ENCODE measurements at places on chromosomes 16 and 17. TPM values are rescaled to one million over a fixed set of nuclear protein-coding genes. Genes with fewer than 3 reads are reported as not detected.

- no peaks in the 10 kb centered on the region for H3K4me1 ChIP-seq
- no peak overlapping the region for H3K4me3 ChIP-seq
- DNase-seq, result no peak
Observed at GRCh38 chr16:81873843-81874752, 95.0 kb downstream of the PLCG2 start.

DNA sequence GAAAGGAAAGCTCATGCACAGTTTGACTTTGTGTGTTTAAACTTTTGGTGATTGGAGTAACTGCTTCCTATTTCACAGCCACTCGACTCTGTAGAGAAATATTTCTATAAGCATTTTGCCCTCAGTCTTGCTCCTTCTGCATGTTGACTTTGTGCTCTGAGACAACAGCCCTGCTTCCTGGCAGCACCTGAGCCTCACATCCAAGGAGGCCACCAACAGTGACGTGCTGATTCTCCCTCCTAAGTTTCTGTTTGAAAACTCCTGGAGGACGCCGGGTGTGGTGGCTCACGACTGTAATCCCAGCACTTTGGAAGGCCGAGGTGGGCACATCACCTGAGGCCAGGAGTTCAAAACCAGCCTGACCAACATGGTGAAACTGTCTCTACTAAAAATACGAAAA, 23.9 kb upstream of the WSB1 start:
- DNase-seq, result no peak
- H3K36me3 ChIP-seq, result no peaks in the 10 kb centered on the region
- no peak overlapping the region for H3K4me3 ChIP-seq
- H3K27ac ChIP-seq, result no peak overlapping the region
- H3K4me1 ChIP-seq, result no peaks in the 10 kb centered on the region

The BLMH gene
- 67.0 TPM for total RNA-seq

The NPB gene
- 0.56 TPM for total RNA-seq

DNA sequence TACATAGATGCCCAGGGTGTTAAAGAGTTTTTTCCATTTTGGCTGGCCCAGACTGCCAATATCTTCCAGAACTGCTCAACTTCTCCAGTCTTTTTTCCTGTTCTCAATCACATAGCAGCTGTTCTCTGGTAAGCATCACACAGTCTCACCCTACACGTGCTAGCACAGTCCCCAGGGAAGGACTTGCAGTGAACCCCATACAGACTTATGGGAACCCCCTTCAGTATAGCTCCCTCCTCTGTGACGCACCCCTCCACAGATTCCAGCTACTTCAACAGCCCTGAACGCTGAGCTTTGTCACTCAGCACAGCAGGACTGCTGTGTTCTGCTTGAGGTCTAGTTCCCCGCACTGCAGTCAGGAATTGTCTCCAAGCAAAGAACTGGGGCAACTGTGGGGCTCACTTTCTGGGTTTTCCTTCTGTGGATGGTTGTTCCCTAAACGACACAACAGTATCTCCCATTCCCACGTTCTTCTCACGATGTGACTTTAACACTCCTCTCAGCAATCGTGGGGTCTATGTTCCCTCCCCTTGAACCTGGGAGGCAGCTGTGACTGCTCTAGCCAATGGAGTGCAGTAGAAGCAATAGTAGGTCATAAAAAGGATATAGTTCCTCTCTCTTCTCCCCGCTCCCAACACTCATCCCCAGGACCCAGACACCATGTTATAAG, 3.6 kb downstream of the MMP28 start:
- H3K4me1 ChIP-seq, result peaks cover 40% of the 10 kb centered on the region
- no peaks in the 10 kb centered on the region for H3K36me3 ChIP-seq
- H3K27me3 ChIP-seq, result peaks cover 23% of the 10 kb centered on the region
- no peak overlapping the region for H3K27ac ChIP-seq
- DNase-seq, result no peak

- H3K36me3 ChIP-seq, result no peaks in the 10 kb centered on the region
- no peaks in the 10 kb centered on the region for H3K4me1 ChIP-seq
- DNase-seq, result no peak
- peaks cover 59% of the 10 kb centered on the region for H3K27me3 ChIP-seq
Observed at GRCh38 chr16:84220851-84221250, 19.0 kb downstream of the KCNG4 start.

The ATXN7L3 gene
- 86.2 TPM for total RNA-seq

DNA sequence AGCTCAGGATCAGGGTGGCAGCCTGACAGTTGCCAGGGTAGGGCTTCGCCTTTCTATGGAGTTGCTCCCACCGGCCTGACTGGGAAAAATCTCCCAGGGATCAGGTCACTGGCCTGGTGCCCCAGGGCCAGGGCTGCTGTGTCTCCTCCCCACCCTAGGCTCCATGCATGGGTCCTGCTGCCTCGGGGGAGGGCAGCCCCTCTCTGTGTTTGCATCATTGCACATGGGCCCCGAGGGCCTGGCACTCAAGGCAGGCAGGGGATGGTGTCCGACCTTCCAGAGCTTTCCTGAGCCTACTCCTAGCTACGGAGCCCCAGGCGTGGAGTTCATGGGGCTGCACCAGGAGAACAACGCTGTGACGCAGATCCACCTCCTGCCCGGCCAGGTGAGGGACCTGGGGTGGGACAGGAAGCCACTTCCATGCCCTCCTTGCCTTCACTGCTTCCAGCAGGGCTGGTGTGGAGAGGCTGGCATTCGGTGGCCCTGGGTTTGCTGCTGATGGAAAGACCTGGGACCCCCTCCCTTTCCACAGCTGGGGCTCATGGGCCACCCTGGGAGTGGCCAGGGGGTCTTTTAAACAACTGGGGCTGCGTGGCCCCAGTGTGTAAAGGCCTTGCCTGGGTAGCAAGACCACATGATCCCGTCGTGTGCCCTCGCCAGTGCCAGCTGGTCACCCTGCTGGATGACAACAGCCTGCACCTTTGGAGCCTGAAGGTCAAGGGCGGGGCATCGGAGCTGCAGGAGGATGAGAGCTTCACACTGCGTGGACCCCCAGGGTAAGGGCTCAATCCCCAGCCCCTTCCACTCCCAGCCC, 29.5 kb upstream of the MYO15B start:
- no peak overlapping the region for H3K4me3 ChIP-seq
- no peak overlapping the region for H3K27ac ChIP-seq
- H3K4me1 ChIP-seq, result peaks cover 11% of the 10 kb centered on the region
- DNase-seq, result no peak

GRCh38 chr16:74725651-74726455, 25.2 kb upstream of the MLKL start:
- H3K36me3 ChIP-seq, result no peaks in the 10 kb centered on the region
- no peak overlapping the region for H3K4me3 ChIP-seq
- peaks cover 16% of the 10 kb centered on the region for H3K4me1 ChIP-seq

GRCh38 chr16:52283584-52284375, 263.2 kb downstream of the TOX3 start:
- H3K27me3 ChIP-seq, result peaks cover 42% of the 10 kb centered on the region
- no peaks in the 10 kb centered on the region for H3K36me3 ChIP-seq
- H3K4me3 ChIP-seq, result no peak overlapping the region
- no peak overlapping the region for H3K27ac ChIP-seq
- DNase-seq, result no peak

DNA sequence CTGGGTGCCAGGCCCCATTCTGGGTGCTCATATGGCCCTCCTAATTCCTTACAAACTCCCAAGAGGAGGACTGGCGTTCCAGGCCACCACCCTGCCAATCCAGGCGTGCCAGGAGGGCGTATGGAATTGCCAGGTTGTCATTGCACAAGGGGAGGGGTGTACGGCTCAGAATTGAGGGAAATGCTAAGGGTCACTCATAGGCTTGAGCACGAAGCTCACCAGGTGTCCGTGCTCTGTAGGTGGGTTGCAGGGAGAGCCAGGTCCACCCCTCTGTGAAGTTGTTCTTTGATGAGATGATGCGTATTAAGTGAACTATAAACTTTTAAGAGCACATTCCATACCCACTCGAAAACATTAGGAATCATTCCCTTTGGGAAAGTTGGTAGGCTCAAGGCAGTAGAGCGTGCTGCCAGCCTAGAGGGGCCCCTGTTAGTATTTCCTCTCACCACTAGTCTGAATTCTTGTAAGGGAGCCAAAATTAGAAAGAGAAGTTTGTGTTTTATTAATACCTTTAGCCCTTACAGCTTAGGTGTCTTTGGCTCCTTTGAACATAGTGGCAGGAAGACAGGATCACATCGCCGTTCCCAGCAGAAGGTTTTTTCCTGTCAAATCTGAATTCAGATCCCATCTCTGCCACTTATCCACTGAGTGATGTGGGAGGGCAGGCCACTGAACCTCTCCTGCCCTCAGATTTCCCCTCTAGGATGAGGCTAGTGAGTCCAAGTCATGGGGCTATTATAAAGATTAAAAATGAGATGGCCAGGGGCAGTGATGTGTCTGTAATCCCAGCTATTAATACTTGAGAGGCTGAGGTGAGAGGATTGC, 38.7 kb upstream of the NFAT5 start:
- H3K4me1 ChIP-seq, result peaks cover 39% of the 10 kb centered on the region
- peak overlapping the region; percentile 41 for H3K27ac ChIP-seq
- DNase-seq, result no peak
- no peak overlapping the region for H3K4me3 ChIP-seq

DNA sequence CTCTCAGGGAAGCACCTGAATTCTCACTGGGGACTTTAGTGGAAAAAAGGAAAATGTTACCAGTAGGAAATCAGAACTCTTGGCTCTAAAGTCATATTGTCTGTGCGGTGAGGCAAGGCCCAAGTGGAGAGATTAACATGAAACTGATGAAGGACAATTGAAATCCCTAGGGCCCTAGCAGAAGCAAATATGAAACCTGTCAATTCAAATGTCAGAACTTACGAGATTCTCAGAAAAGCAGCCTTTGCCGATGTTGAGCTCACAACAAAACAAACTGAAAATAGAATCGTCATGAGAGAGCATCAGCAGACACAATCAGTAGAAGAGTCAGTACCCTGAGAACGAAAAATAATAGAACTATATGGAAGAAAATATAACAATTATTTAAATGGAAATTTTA, 108.8 kb downstream of the ELAC2 start:
- H3K36me3 ChIP-seq, result no peaks in the 10 kb centered on the region
- H3K4me3 ChIP-seq, result no peak overlapping the region
- no peaks in the 10 kb centered on the region for H3K4me1 ChIP-seq
- H3K27me3 ChIP-seq, result no peaks in the 10 kb centered on the region
- no peak for DNase-seq

The TVP23B gene
- 39.4 TPM for total RNA-seq

DNA sequence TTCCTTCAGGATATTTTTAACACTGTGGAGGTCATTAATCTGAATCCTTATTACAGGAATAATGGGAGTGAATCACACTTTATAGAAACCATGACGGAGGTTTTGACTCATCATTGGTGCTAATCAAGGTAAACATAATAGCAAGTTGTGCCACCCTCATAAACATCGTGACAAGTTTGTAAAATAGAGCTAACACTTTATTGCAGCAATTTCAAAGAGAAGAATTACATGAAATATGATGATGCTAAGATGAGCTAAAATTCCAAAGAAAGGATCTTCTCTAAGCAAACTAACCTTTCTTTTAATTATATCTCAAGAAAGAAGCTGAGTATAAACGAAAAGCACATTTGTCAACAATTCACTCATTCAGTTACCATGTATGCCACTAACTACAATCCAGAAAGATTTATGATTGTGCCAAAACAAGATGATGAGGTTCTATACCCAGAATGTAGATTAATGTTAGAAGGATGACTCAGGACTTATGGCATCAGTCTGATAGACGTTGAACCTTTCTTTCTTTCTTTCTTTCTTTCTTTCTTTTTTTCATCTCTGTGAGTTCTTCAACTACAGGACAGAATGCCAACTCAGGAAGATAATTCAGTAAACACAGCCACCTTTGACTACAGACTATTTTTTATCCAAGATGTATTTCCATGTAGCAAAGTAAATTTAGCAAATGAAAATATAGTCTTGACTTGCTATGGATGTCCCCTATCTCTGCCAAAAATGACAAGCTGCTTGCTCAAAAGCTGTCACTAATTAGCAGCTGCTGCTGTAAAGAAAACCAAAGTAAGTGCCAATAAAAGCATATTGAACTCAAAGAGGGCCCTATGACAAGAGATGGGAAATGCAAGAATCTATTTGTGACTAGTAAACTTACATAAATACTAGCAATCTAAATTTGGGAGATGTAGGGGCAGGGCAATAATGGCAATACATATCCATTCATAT, 23.3 kb downstream of the STAT5B start:
- peaks cover 46% of the 10 kb centered on the region for H3K4me1 ChIP-seq
- H3K27me3 ChIP-seq, result no peaks in the 10 kb centered on the region
- H3K4me3 ChIP-seq, result no peak overlapping the region
- no peak for DNase-seq
- H3K36me3 ChIP-seq, result no peaks in the 10 kb centered on the region
- peak overlapping the region; percentile 65 for H3K27ac ChIP-seq

GRCh38 chr17:49383060-49383459, 21.0 kb upstream of the ZNF652 start:
- no peaks in the 10 kb centered on the region for H3K4me1 ChIP-seq
- no peak overlapping the region for H3K27ac ChIP-seq
- peaks cover 4% of the 10 kb centered on the region for H3K27me3 ChIP-seq
- H3K36me3 ChIP-seq, result peaks cover 3% of the 10 kb centered on the region
- no peak overlapping the region for H3K4me3 ChIP-seq

DNA sequence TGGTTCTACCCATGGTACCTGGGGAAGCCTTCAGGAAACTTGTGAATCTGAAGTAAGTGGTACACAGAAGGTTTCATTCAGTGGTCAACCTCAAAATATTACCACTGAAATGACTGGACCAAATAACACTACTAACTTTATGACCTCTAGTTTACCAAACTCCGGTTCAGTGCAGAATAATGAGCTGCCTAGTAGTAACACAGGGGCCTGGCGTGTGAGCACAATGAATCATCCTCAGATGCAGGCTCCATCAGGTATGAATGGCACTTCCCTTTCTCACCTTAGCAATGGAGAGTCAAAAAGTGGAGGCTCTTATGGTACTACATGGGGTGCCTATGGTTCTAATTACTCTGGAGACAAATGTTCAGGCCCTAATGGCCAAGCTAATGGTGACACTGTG, 55.9 kb upstream of the SLC5A11 start:
- no peak overlapping the region for H3K27ac ChIP-seq
- H3K4me3 ChIP-seq, result no peak overlapping the region
- H3K36me3 ChIP-seq, result peaks cover 41% of the 10 kb centered on the region
- no peaks in the 10 kb centered on the region for H3K27me3 ChIP-seq

DNA sequence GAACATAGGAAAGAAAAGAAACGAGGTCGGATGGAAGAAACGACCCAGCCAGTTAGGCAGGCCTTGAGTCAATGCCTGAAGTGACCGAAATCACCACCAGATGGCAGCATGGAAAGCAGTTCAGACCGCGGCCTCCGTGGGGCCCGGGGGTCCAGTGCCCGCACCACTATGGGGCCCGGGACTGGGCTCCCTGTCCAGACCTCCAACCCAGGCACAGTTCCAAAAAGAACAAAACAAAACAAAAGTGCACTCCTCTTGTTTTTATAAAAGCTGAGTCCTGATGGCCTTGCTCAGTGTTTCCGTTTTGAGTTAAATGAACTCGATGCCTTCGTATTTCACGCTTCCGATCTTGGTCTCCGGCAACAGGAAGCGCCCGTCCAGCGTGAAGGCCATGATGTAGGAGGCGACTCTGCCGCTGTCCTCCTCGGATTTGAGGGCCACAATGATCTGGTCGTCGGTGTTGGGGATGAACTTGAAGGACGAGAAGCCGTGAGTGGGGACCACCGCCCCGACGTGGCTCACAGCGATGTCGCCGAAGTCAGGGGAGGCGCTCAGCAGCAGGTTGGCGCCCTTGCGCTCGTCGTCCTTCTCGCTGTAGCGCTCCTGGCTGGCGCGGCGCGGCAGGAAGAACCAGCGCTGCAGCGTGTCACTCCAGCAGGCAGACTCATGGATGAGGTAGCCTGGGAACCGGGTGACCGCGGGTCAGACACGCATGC, 13.7 kb upstream of the LGALS3BP start:
- H3K4me3 ChIP-seq, result no peak overlapping the region
- peaks cover 25% of the 10 kb centered on the region for H3K36me3 ChIP-seq
- H3K27ac ChIP-seq, result no peak overlapping the region
- peaks cover 10% of the 10 kb centered on the region for H3K4me1 ChIP-seq
